ENCODE measurements at places on chromosomes 2 and 18.

DNA sequence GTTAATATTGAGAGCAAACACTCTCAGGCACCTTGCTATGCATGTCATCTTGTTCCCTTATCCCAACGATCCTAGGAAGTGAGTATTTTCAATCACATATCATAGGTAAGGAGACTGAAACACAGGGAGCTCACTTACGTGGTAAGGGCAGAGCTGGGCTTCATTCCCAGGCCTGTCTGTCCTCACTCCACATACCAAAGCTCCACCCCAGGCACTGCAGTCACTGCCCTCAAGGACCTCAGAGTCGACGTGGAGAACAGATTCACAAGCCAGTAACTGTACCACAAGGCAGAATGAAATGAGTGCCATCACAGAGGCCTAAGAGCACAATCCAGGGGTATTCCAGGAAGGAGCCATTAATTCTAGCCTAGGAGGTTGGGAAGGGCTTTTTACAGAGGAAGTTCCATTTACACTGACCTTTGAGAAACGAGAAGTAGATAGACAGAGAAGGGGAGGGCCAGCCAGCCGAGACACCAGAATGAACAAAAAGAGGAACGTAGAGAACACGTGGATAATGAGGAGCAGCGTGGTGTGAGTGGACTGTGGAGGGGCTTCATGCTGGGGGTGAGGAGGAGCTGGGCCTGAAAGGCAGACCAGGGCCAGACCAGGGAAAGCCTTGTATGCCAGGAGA lies 48.6 kb downstream of the KIAA2012 start:
- DNase-seq = no peak

- DNase-seq = no peak
Measured at GRCh38 chr2:207269038-207269437, 103.3 kb upstream of the KLF7 start.

- no peak for DNase-seq
Measured at GRCh38 chr18:2420367-2420766, 150.9 kb downstream of the METTL4 start.

DNA sequence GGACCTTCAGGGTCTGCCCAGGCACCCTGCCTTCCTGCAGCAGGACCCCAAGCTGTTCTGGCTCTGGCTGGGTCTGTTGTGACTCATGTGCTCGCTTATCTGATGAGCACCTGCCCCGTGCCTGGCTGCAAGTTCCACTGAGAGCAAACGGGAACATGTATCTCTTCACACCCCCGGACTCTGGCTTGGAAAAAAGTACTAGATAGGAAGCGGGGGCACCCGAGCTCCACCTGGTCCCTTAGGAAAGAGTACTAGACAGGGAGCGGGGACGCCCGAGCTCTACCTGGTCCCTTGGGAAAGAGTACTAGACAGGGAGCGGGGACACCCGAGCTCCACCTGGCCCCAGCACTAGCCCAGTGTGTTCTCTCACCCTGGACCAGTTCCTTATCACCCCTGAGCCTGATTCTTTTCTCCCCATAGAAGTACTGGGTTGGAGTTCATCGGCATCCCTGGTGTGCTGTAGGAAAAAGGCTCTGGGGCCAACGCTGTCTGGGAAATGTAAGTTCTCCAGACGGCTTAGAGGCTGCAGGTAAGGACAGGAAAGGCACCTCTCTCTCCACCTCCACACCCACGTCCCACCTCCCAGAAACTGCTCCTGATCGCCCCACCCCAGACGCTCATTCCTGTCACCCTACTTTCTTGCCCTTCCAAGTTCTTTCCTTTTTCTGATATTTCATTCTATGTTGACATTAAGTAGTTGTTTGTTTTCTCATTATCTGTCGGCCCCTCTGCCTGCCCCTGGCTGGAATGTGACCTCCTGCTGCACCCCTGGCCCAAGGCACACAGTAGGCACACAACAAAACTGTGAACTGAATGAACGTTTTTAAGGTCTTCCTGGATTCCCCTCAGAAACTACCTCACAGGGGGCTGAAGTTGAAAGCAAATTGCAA lies 40.2 kb downstream of the HDAC4 start:
- no peak for DNase-seq

- no peak for DNase-seq
Measured at GRCh38 chr2:48620604-48621003, 2.9 kb downstream of the GTF2A1L start.

- DNase-seq = no peak
Measured at GRCh38 chr2:3413697-3414096, 34.2 kb downstream of the TRAPPC12 start.

- DNase-seq = no peak
Measured at GRCh38 chr2:219570194-219570923, 980 bp downstream of the OBSL1 start.

DNA sequence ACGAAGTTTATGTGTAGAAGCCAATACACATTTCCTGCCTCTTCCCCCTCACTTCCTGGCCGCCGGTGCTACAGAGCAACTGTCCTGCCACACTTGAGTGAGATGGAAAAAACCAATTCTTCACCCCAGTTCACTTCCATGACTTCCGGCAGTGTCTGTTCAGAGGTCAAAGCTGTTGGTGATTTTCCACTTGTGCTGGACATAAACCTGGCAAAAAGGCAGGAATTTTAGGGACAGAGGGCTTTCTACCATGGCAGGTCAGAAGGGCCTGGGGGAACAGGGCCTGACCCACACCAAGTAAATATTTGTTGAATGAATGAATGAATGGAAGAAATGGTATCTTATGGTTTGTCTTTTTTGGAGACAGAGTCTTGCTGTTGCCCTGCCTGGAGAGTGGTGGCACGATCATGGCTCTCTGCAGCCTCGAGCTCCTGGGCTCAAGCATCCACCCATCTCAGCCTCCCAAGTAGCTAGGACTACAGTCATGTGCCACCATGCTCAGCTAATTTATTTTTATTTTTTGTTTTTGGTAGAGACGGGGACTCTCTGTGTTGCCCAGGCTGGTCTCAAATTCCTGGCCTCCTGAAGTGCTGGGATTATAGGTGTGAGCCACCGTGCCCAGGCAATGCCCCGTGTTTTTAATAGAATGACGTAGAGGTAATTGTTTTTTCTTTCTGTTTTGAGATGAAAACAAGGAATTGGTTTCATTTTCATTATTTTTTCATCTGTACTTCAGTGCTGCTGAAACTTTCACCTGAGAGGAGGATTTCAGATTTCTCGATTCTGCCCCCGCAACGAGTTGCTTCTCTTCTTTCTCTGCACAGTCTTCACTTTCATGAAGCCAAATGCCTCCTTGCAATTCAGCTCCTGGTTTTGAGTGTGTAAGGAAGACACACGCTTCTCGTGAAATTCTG lies 48.0 kb upstream of the LPIN2 start:
- DNase-seq = no peak

GRCh38 chr2:220191031-220191430 lies 563.6 kb downstream of the SLC4A3 start:
- no peak for DNase-seq

GRCh38 chr18:32896776-32897547 lies 124.1 kb upstream of the KLHL14 start:
- no peak for DNase-seq

- DNase-seq = no peak
Measured at GRCh38 chr2:219041252-219041651, at the start of gene CFAP65. Gene CFAP65, minus strand, starts transcription at chr2:219041516. Its CDS starts 2,468 bp downstream, at chr2:219039048.

DNA sequence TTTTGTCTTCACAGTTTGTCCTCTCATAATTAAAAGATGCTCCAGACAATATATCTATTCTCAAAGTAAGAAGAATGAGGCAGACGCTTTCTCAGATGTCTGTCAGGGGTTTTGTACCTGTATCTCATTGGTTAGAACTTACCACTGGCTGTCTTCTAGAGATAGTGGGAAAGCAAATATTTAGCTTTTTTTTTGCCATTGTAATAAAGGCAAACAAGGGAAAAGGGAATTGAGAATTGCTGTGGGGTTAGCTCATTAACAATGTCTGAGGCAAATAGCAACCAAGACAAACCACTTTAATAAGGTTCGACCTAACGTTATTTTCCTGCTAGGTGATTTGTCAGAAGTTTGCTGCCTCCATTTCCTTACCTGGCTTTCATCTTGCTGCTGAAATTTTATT lies 30.0 kb downstream of the ZNF638 start:
- no peak for DNase-seq

All from sciatic nerve (tissue), 2 donors.